ENCODE measurements at places on chromosomes 3 and 15.
A peak's percentile ranks its signal among the peaks of the same experiment; 100 is the strongest.

- no peak for DNase-seq
Measured at GRCh38 chr15:29043736-29044502, 158.1 kb downstream of the APBA2 start.

DNA sequence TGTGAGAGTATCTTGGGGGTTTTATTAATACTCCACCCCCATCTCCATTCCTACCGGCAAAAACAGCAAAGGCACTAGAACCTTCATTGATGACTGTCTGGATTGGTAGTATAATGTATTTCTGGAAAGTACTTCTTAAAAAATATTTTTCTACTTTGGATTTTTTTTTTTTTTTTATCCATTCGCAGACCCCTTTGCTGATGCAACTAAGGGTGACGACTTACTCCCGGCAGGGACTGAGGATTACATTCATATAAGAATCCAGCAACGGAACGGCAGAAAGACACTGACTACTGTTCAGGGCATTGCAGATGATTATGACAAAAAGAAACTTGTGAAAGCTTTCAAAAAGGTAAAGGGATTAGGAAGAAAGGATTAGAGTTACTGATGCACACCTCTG, 1.2 kb downstream of the EIF1B start:
- peak; percentile 32 for DNase-seq

GRCh38 chr3:24018784-24019570, 73.9 kb downstream of the NR1D2 start:
- DNase-seq: no peak

- no peak for DNase-seq
Measured at GRCh38 chr3:191358929-191359328, 28.6 kb upstream of the UTS2B start.

DNA sequence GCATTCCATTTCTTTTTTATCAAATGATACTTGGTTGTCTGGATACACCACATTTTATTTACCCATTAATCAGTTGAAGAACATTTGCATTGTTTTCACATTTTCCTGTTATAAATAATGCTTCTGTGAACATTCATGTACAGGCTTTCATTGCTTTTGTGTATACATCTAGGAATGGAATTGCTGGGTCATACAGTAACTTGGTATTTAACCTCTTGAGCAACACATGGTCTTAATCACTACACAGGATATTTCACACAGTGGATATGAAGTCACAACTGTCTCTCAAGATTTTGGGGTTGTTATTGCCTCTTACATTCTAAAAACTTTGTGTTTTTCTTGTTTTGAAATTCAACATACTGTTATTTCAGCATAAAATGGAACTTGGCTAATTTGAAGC, 48.2 kb downstream of the C3orf85 start:
- DNase-seq: no peak

GRCh38 chr15:81475471-81475870, 101.5 kb upstream of the TMC3 start:
- no peak for DNase-seq

DNA sequence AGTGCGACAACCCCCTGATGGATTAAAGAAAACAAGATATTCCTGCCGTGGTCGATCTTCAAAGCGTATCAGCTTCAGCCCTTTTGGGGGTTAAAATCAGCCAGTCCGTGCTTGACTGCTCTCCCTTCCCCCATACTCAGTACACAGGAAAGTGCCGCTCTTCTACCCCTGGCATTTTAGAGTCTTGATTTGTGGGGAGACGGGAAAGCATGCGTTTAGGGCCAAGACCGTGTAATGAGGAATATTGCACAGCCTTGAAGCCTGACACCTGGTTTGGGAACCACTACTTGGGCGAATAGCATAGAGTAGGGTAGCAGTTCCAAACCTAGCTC, 540 bp upstream of the EDC3 start:
- no peak for DNase-seq

DNA sequence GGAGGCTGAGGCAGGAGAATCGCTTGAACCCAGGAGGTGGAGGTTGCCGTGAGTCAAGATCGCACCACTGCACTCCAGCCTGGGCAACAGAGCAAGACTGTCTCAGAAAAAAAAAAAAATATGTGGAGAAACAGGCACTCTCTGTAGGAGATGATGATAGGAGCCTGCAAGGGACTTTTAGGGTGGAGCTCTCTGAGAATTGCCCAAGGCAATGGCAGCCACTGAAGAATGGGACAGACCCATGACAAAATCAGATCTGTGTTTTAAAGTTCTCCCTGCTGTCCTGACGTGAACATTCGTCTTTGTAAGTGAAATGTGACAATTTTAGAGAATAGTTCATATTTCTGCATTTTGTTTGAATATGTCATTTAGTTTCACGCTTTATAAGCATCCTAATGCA, 50.2 kb downstream of the SOX2 start:
- DNase-seq: no peak

GRCh38 chr15:40843885-40844695, at the start of gene SPINT1:
Gene SPINT1 (plus strand): TSS chr15:40844048. CDS start chr15:40844555, 507 bp downstream.
- no peak for DNase-seq

DNA sequence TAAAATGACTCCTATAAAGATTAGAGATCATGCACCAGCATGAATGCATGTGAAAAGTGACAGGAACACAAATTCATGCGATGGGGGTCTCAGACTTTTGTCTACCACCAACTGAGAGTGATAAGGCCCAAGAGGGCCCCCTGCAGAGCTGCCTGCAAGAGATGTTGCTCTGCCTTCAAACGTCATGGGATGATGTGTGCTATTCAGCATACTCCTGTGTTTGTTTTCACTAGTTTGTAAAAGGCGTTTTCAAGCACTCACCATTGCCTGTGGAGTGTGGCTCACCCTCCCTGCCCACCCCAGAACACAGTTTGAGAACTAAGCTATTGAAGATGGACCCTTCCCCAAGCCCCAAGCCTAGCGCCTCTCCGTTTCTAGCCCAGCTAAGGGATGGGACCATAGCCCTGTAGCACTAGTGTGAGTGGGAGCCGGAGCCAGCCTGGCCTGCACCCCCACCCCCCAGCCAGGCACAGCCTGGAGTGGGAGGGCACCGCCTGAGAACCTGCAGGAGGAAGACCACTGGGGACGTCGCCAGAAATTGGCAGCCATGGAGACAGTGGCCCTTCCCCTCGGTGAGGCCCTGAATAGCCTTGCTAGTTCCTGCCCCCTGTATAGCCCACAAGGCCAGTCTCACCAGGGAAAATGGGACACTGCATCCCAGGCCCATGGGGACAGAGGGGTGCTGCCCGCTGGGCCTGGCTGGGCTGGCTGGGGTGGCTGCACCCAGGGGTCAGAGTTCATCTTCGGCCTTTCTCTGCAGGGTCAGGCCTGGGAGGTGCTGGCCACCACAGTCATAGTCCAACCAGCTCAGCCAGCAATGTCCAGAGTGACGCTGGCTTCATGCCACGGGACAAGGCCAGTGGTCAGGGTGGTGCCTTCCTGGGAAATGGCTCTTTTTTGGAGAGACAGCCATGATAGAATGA, 22.6 kb upstream of the KLF13 start:
- DNase-seq: no peak

DNA sequence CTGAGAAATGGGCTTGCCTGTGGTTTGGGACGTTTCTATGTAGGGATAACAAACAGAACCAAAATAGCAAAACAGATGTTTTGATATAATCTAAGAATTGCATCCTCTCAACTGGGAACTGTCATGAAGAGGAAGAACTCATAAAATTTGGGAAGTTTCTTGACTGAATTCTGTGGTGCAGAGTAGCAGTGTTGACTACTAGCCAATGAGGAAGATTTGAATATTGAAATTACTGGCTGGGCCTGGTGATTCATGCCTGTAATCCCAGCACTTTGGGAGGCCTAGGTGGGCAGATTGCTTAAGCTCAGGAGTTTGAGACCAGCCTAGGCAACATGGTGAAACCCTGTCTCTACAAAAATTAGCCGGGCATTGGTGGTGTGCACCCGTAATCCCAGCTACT, 42.2 kb downstream of the ZNF609 start:
- no peak for DNase-seq

GRCh38 chr3:10771486-10772270, 44.4 kb upstream of the SLC6A11 start:
- DNase-seq: no peak

GRCh38 chr15:63982381-63982854, 63.9 kb downstream of the DAPK2 start:
- DNase-seq: no peak

GRCh38 chr3:67655364-67656121, 1.1 kb upstream of the SUCLG2 start:
- no peak for DNase-seq

DNA sequence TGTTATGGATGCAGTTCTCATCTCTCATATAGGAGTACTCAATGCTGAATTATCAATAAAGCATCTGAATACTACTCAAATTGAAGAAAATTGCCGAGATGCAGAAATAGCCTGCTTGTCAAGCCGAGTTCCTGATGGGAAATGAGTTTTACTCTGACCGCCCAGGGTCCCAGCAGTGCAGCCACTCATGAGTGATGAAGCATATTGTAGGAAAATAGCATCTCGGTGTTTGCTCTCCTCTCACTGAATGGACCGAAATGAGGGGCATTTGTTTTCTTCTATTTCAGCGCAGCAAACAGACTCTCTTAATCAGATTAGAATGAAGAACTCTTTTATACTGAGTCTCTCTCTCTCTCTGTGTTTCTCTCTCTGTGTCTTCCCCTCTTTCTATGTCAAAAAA, 190.0 kb downstream of the GABRB3 start:
- DNase-seq: no peak

Data from fibroblast of the conjunctiva (primary cell).